Effector memory CD4-positive, alpha-beta T cell (primary cell): ENCODE measurements at places on chromosomes 4 and X.

DNA sequence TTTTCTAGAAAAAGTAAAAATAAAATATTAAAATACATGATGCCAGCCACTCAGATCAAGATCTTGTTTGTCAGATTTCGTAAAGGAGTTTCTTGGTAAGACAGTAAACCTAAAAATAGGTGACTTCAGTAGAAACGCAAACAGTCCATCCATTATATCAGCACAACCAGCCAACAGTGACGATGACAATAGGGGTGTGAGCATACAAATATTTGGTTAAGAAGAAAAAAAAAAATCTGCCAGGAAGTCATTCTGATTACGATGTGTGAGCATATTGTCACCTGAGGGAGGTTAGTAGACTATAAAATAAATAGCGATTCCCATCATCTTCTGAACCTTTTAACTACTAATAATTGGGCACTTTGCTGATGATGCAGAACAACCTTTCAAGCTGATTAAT, 37.6 kb downstream of the SLC7A11 start:
- no peak for DNase-seq

GRCh38 chr4:7698584-7698983, 241.1 kb downstream of the AFAP1 start:
- DNase-seq, result no peak

GRCh38 chrX:72108666-72109065, 23.0 kb downstream of the RTL5 start:
- no peak for DNase-seq

GRCh38 chr4:39846705-39847104, 131.0 kb downstream of the PDS5A start:
- DNase-seq, result no peak

DNA sequence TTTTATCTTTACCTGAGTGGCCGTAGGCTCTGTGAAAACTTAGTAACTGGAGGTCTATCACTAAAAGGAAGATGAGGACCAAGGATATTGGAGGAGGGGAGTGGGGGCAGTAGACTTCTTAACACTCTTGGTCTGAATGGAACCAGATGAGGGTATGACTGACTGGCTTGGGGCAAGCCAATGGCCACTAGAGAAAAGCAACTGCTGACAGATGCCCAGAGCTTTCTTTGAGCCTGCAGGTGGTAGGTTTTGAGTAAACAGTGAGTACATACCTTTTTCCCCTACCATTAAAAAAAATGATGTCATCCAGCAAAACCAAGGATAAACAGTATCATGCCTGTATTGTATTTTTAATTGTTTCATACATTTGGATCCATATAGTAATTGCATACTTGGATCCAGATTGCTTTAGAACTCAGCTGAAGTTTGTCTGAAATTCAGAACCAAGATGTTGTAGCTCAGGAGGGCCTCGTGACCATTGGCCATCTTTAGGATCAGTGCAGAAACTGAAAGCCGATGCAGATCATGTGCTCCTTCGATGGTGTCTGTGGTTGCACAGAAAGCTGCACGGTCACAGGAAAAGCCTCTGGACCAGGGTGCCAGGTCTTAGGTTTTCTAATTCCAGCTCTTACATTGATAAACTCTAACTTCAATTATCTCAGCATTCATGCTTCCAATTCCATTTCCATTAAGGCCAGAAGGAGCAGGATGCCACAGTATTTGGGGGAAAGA, 131.0 kb downstream of the PDGFRA start:
- no peak for DNase-seq

DNA sequence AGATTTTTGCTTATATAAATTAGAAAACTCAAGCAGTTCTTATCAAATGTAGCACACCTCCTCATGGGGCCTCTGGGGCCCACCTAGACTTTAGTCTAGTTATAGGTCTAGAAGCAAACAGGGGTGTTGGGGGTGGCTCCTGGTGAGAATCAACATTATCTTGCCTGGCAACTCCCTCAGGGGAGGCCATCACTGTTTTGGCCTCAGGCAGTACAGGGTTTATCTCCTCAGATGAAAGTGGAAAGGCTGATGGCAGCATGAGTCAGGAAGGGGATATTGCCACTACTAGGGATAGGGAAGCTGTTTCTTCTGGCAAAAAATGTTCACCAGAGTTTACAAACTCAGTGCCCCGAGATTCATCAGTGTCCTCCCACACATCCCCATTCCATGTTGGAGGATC, 232.4 kb upstream of the BMP3 start:
- no peak for DNase-seq

DNA sequence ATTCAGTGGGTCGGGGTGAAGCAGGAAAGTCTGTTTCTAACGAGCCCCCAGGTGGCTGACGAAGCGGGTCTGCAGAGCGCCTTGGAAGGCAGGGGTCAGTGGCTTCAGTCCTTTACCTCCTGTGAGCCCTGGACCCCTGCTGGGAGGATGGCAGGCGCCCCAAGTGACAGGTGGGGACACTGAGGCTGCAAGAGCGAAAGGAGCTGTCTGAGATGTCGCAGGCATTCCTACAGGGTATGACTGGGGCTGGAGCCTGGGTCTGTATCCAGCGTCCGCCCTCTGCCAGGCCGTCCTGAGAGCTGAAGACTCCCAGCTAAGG, 103.1 kb downstream of the PSAPL1 start:
- DNase-seq, result no peak

- no peak for DNase-seq
Observed at GRCh38 chr4:164304861-164305260, 449.1 kb upstream of the SMIM31 start.

DNA sequence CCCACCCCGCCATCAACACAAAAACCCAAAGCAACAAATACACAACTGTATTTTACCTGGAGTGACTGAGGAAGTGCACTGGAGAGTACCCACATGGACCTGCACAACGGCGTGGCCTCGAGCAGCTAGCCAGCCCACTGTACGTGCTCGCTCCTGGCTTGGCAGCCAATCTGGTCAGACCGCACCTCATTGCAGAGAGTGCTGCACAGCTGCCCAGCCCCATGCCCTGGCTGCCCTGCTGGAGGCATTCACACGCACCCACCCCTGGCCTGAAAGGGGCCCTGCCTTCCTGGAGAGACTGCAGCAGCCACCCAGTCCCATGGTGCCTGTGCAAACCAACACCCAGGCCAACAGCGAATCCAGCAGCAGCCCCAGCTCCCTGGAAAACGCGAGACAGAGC, 116.3 kb downstream of the GALNTL6 start:
- DNase-seq, result no peak

GRCh38 chr4:105909787-105910281, 14.6 kb downstream of the NPNT start:
- DNase-seq, result no peak
